ENCODE measurements at places on chromosomes 5 and 9.

GRCh38 chr5:8491254-8491653, 622.3 kb downstream of the MTRR start:
- no peak for DNase-seq

DNA sequence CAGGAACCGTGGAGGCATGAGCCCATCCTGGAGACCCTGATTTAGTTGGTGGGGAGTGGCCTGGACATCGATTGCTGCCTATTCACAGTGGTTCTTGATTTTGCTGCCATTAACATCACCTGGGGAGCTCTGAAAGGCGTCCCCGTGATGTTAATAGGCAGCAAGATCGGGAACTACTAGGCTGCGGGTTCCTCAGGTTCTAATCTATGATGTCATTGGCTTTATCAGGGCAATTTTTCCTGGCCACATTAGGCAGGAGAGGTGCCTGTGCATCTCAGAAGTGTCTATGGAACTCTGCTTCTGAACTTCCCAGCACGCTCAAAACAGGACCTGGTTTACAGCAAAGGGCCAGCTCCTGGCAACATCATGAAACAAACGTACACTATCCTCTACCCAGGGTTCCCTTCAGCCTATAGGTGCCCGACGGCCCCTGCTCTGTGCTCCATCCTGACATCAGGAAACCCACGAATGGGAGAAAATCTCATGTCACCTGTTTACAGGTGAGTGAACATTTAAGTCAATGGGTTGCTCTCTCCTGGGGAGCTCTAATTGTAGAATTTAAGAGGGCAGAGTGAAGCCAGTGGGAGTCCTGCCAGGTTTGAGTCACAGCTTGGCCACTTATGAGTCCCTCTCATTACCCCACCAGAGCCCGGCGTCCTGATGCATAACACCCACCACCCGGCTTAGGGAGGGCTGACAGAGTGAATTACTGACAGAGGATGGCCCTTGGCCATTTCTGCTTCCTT, 49.4 kb downstream of the ROPN1L start:
- DNase-seq = no peak

DNA sequence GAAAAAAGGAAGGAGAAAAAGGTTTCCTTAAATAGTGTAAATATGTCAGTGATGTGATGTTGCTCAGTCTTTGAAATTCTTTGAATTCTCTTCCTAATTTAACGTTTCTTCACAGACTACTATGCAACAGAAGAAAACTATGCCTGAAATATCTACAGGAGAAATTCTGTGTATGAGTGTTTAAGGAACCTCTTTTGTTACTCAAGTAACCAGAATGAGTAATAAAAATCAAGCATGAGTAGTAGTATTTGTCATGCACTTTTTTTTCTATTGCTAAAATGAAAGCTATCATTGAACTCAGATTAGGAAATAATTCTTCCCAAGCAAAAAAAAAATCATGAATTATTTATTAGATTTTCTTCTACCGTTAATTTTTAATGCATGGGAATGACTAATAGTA, 20.3 kb upstream of the THG1L start:
- no peak for DNase-seq

DNA sequence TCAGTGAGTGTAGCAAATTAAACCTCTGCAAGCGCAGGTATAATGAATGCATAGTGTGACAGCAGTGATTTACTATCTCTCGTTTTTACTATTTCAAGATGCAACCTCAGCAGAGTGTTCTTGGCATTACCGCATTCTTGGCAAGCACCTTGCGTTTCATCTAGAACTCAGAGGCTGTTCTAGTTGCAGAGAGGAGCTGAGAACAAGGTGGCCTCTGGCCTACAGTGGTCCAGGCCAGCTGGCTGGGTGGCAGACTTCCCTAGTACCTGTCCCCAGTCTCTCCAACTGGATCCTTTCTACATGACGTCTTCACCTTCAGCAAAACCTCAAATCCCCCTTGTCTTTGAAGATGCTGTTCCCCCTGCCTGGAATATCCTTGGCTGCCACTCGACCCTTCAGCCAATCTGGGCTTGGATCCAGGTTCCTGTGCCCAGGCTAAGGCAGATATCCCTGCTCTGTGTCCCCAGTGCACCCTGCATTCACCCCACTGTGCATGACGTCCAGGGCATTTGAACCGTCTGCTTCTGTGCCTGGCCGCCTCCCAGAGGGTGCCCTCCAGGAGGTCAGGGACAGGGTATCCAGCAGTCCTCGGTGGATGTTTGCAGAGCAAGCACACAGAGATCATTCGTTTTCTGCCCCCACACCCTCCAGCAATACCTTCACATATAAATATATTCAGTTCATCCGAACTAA, 120.4 kb upstream of the CPEB4 start:
- no peak for DNase-seq

- no peak for DNase-seq
Observed at GRCh38 chr5:138463419-138464007, 1.8 kb upstream of the EGR1 start.

DNA sequence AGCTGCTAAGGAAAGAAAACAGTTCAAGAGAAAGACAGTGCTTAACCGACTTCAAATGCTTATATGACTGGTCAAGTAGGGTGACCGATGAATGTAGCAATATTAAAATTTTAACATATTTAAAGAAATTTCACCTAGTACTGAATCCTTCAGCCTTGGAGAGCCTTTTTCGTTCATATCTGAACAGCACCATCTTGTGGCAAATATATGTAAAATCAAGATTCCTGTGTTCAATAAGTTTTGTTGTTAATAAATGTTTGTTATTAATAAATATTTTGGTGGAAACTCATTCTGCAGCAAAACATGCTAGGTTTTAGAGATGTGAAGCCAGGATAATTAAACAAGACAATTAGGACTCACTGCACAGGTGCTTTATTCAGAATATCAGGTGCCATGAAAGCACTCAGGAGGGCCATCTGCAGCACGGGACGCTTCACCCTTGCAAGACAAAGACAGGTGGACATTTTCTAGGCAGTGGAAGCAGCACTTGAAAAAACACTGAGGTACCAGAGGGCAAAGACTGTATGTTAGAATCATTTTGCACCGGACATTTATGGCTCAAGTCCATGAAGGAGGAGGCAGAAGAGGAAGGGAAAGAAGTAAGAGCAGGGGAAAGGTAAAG, 15.6 kb downstream of the TICAM2 start:
- DNase-seq = no peak

GRCh38 chr9:74783408-74783807, 104.3 kb downstream of the TRPM6 start:
- no peak for DNase-seq

- no peak for DNase-seq
Observed at GRCh38 chr9:82356871-82357270, 368.3 kb downstream of the SPATA31D1 start.

DNA sequence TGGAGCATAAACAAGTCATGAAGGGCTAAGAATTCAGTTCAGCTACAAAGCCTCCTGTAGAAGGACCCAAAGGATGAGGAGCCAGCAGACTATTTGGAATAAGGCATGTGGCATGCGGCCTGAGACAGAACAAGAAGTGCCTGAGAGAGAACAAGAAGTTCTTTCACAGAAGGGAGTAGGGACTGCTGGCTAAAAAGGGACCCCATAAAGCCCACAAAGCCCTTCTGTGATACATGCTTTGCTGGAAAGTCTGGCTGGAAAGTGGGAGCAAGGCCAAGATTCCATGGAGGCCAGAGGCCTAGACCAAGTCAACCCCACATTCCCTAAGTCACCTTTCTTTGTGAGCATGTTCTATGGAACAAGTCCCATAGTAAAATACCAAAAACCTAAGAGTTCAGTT, 35.9 kb upstream of the UBAP2 start:
- no peak for DNase-seq

- DNase-seq = no peak
Observed at GRCh38 chr9:27194401-27195091, 85.5 kb downstream of the TEK start.

- DNase-seq = no peak
Observed at GRCh38 chr9:94944626-94945025, 218.1 kb downstream of the AOPEP start.

GRCh38 chr5:35880156-35880555, 23.5 kb downstream of the IL7R start:
- DNase-seq = no peak

- DNase-seq = no peak
Observed at GRCh38 chr5:146018514-146019375, 82.4 kb downstream of the SH3RF2 start.

- DNase-seq = no peak
Observed at GRCh38 chr9:136611606-136612005, 51.1 kb upstream of the EGFL7 start.

DNA sequence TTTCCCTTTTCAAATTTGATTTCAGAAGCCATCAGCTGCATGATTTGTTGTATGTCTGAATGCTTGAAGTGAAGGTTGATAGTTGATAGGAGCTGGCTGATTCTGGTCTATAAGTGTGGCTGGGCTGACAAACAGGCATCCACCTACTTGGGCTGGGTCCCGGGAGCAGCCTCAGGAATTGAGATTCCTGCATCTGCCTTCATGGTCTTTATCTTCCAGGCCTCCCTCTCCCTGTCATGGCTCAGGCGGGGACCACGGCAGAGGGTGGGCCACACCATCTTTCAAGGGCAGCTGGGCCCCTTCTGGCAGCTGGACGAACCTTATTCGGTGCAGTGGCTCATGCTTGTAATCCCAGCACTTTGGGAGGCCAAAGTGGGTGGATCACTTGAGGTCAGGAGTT, 55.9 kb downstream of the ROPN1L start:
- no peak for DNase-seq

DNA sequence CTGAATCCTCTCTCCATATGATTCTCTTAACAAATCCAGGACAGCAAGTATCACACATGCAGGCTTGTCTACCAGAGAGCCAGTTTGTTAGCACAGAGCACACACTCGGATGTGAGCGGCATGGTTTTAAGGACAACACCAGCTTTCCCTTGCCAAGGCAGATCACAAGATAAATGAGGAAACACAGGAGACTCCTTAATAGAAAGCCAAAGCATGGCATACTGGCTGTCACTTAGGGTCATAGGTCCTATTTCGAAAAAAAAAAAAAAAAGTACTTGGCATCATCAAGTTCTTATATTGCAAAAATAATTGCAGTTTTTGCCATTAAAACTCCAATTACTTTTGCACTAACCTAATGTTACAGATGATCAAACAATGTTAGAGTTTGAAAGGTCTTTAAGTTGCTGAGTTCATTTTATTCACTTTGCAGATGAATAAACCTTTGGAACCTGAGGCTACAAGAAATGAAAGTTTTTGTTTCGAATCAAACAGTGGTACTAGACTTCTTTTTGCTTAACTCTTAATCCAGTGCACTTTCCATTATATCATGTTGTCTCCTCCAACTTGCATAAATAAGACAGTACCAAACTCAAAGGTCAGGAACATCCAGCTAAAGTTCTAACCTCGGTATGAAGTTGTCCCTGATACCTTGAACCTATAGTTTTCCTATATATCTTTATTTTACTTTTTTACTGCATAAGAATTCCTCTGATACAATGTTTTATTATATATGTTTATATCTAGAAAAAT, 138.5 kb downstream of the MPDZ start:
- no peak for DNase-seq

- DNase-seq = no peak
Observed at GRCh38 chr9:113187929-113188595, 33.0 kb downstream of the FKBP15 start.

- peak; percentile 80 for DNase-seq
Observed at GRCh38 chr5:168114444-168115017, 176.9 kb upstream of the WWC1 start.

DNA sequence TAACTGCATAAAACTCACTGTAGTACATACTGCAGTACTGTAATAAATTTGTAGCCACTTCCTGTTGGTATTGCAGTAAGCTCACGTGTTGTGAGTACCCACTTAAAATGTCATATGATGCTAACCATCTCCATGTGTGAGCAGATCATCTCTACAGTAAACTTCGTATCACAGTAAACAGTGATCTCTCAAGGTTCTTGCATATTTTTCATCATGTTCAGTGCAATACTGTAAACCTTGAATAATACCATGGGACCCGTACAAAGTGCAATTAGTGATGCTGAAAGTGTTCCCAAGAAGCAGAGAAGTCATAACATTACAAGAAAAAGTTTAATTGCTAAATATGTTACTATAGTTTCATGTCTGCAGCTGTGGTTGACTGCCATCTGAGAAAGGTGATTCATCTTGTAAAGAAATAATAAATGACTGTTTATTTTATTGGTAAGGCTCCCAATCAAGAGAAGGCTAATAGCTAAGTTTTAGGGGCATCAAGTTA, 253.8 kb upstream of the POU5F2 start:
- DNase-seq = no peak

All from iPS DF 6.9 (cell line).